ENCODE measurements at places on chromosomes 1 and 21. TPM values are rescaled to one million over a fixed set of nuclear protein-coding genes. Genes with fewer than 3 reads are reported as not detected.

Gene FAM131C
- total RNA-seq, result not detected

Gene LYPLA2
- 37.2 TPM for total RNA-seq

Gene AGMAT
- 0.21 TPM for total RNA-seq

DNA sequence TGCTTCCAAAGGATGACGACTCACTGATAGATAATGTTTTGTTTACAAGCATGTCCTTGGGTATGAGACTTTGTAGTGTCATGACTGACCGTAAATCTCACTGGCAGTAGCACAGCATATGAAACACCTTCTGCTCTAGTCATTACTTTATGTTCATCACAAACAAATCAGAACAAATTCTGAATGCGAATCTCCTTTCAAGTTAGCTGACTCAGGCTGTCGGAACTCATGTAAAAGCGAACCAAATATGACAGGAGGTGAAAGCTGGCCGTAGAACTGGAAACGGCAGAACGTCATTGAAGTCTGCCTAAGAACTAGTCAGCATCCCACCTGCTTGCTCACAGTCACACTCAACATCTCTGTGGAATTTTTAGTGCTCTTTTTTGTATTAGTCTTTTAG lies 143.9 kb downstream of the RGS7 start:
- no peak for DNase-seq

DNA sequence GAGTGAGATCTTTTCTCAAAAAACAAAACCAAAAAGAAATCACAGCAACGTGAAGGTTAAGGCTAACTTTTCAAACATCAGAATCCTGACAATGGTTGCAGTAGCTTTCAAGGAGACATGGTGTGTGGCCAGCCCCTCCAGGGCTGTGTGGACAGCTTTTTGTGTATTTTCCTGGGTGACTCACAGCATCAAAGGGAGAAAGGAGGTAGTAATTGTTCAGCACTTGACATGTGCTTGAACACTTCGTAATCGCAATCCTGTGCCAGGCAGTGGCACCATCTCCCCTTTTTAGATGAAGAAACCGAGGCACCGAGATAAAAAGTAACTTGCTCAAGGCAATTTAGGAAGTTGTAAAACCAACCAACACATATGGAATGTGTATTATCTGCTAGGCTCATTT lies 10.3 kb downstream of the NBL1 start:
- DNase-seq, result no peak

GRCh38 chr1:204267191-204267601 lies 53.4 kb upstream of the GOLT1A start:
- DNase-seq, result no peak

- DNase-seq, result no peak
Measured at GRCh38 chr21:35189077-35189863, 140.2 kb upstream of the RUNX1 start.

DNA sequence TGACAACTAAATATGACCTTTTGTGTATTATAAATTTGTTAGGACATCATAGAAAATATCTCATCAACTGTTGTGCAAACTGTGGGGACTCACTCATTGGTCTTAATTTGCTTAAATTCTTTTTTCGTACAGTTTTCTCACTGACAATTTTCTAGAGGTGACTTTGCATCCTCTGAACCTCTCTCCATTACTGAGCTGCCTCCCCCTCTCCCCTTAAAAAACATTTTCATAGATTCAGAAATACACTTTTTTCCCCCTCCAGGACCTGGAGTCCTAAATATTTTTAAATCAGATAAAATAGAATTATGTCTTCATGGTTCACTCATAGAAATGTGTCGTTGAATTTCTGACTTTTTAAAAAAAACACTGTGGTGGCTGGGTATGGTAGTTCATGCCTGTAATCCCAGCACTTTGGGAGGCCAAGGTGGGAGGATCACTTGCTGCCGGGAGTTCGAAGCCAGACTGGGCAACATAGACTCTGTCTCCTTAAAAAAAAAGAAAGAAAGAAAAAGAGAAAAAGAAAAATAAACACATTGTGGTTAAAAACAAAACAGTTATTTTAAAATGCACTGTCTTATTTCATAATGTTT lies 1.5 kb downstream of the CNST start:
- no peak for DNase-seq

GRCh38 chr1:83098791-83099190 lies 900.1 kb downstream of the TTLL7 start:
- no peak for DNase-seq

DNA sequence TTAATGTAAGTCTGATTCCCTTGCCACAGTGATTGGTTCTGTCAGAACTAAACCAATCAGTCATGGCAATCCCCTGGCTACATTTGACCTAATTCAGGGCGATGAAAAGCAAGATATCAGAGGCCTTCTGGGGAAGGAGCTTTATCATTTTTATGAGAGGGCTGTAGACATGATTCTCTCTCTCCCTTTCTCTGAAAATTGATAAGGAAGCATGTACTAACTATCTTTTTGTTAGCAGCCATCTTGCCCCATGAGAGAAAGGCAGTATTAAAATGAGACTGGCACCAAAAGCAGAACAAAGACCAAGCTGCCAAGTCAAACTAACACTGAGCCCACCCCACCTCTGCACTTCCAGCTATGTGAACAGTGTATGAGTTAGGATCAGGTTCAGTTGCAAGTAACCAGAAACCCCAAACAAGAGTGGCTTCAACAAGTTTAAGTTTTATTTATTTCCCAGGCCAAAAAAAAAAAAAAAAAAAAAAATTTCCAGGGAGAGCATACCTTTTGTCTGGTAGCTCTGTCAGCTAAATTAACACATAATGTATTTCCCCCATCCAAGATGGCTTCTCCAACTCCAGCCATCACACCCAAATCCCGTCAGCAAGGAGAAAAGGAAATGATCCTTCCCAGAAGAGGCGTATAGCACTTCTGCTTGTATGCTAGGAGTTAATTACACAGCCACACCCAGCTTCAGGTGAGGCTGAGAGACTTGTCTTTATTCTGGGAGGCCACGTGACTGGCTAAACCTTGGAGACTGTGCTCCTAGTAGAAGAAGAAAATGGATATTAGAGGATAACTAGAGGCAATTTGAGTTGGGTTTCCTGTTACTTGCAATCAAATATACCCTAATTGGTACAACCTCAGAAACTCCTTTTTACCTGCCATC lies 105.8 kb upstream of the RALGPS2 start:
- DNase-seq, result no peak

DNA sequence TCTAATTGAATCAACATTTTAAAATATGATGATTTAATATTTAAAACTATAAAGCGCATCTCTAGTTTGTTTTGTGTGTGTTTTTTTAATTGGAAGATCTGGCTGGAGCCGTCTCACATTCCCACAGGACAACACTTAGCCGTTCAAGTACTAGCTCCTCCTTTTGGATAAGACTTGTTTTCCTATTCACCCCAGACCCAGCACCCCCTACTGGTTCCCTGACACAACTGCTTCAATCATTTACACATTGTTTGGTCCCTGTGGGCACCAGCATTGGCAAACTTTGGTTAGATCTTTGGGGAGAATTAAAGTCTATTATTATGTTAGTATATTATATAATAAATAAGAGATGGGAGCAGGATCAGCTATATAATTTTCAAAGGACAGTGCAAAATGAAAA lies 34.5 kb downstream of the TYW3 start:
- no peak for DNase-seq

- no peak for DNase-seq
Measured at GRCh38 chr1:178560871-178561376, 48.0 kb downstream of the TEX35 start.

- no peak for DNase-seq
Measured at GRCh38 chr1:36516372-36517010, 33.8 kb upstream of the CSF3R start.

GRCh38 chr1:55473661-55474060 lies 258.5 kb upstream of the USP24 start:
- DNase-seq, result no peak

GRCh38 chr1:234745844-234746797 lies 136.1 kb upstream of the IRF2BP2 start:
- DNase-seq, result no peak

All from thoracic aorta (tissue), 2 donors.